ENCODE measurements at places on chromosomes 11 and 22. TPM values are rescaled to one million over a fixed set of nuclear protein-coding genes. Genes with fewer than 3 reads are reported as not detected.

The PLEKHB1 gene
- polyA plus RNA-seq: 17.0 TPM

The DDB1 gene
- 222 TPM for polyA plus RNA-seq

GRCh38 chr11:16909359-16910035, 104.7 kb downstream of the PLEKHA7 start:
- DNase-seq: no peak

DNA sequence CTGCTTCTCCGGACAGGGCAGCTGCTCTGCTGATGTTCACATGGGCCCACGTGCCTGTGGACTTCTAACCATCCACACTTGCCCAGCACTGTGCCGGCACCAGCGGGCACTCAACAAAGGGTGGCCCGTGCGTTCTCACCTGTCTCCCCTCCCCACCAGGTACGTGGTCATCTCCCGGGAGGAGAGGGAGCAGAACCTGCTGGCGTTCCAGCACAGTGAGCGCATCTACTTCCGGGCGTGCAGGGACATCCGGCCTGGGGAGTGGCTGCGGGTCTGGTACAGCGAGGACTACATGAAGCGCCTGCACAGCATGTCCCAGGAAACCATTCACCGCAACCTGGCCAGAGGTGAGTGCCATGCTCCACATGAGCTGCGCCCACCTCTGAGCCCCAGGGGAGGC, 66.7 kb downstream of the SYT13 start:
- no peak for DNase-seq
